Activated CD4-positive, alpha-beta T cell treated with anti-CD3 and anti-CD28 coated beads, Interleukin-2, amount 50 U/mL, for 24 hours (primary cell): ENCODE measurements at places on chromosomes 2 and 18.

DNA sequence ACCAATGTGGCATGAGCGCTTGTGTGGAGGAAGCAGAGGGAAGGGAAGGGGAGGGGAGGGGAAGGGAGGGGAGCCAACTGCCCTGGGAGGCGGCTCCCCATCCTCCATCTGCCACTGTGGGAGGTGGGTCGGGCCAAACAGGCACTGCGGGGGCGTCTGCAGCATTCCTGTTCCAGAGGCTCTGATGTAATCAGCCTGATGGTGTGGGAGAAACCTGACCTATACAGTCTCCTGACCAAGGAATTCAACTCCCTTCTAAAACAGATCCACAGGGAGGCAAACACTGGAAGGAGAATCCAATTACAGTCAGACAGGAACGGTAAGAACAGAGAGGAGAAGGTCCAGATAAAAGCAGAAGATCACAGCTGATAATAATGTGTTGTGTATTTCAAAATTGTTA, 88.8 kb downstream of the CD8B2 start:
- no peak for DNase-seq

- DNase-seq = no peak
Observed at GRCh38 chr2:168157926-168158325, 89.5 kb downstream of the STK39 start.

- DNase-seq = no peak
Observed at GRCh38 chr2:128416109-128416785, 97.6 kb upstream of the HS6ST1 start.

GRCh38 chr2:190584980-190585661, 50.6 kb upstream of the NEMP2 start:
- no peak for DNase-seq

- no peak for DNase-seq
Observed at GRCh38 chr18:69233465-69234054, 167.1 kb upstream of the DOK6 start.

GRCh38 chr2:116510117-116510671, 1304.3 kb upstream of the DDX18 start:
- no peak for DNase-seq

- no peak for DNase-seq
Observed at GRCh38 chr18:74963820-74964446, 245.0 kb downstream of the PTGR3 start.

DNA sequence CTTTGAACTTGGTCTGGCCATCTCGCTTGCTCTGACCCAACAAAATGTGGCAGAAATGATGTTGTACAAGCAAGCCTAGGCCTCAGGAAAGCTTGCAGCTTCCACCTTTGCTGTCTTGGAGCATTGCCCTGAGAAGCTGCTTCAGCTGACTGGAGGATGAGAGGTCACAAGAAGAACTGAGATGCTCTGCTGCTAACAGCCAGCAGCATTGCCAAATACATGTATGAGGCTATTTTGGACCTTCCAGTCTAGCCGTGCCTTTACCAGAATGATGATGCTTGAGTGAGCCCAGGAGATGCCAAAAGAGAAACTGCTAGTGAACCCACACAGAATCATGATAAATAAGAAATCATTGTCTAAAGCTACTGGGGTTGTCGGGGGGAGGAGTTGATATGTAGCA, 13.2 kb upstream of the ITGAV start:
- DNase-seq = no peak

DNA sequence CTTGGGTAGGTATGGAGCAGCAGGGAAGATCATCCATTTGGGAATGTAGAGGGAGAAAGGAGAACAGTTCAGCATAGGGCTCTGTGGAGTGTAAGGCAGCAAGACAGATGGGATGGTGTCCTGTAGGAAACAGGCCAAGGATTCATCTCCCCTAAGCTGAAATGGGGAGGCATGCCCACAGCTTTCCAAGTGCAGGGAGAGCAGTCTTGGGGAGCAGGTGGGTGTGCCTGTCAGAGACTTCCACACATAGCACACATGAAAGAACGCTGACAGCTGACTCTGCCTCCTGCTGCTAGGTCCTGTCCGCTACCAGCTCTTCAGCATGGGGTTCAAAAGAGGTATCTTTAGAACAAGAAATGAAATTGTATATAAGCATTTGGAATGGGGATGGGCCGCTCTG, 9.0 kb downstream of the SETBP1 start:
- DNase-seq = no peak

DNA sequence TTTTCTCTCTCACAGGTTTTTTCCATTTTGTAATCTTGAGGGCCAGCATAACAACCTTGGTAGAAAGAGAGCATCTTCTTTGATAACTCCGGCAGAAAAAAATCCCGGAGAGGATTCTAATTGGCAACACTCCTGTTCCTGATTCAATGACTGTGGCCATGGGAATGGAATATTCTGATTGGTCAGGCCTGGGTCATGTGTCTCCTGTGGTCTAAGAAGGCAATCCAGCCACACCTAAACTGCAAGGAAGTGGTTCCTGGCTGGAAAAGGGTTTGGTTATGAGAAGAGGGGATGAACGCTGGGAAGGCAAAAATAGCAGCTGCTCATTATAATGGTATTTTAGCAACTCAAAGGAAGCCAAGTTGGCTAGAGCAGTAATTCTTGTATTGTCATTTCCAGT, 24.8 kb upstream of the ZNF638 start:
- no peak for DNase-seq

DNA sequence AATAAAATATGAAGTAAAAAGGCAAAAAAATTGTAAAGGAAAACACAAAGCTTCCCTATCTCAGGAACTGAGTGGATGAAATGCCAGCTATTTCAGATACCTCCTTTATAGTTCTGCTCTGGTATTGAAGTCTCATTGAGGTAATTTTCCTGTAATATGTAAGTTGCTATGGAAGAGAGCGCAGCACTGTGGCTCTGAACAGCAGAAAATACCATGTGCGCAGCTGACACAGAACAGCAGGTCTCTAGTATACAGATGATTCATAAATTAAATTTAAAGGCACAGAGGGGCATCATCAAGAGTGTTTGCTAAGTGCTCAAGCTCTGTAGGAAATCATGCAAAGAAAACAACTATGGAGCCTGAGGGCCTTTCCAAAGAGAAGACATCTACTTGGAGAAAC, 315.3 kb upstream of the CDH7 start:
- no peak for DNase-seq

GRCh38 chr2:45004562-45005191, 4.6 kb downstream of the SIX2 start:
- DNase-seq = no peak

DNA sequence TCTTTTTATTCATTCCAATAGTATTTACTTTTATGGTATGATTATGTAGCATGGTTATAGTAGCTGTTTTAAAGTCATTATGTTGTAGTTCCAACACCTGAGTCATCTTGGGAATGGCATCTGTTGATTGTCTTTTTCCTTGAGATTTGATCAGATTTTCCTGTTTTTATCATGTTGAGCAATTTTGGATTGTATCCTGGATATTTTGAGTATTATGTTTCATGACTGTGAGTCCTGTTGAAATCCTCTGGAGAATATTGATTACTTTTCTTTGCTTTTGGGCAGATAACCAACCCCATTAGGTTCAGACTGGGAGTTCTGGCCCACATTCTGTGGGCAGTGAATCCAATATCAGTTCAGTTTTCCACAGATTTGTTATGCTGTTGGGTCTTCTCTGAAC, 163.2 kb upstream of the SPRED2 start:
- no peak for DNase-seq

GRCh38 chr2:163255086-163255485, 416.5 kb upstream of the KCNH7 start:
- DNase-seq = no peak

GRCh38 chr2:236720974-236721540, 151.4 kb downstream of the ACKR3 start:
- DNase-seq = no peak
